ENCODE measurements at places on chromosomes 12 and 14. TPM values are rescaled to one million over a fixed set of nuclear protein-coding genes. Genes with fewer than 3 reads are reported as not detected.

DNA sequence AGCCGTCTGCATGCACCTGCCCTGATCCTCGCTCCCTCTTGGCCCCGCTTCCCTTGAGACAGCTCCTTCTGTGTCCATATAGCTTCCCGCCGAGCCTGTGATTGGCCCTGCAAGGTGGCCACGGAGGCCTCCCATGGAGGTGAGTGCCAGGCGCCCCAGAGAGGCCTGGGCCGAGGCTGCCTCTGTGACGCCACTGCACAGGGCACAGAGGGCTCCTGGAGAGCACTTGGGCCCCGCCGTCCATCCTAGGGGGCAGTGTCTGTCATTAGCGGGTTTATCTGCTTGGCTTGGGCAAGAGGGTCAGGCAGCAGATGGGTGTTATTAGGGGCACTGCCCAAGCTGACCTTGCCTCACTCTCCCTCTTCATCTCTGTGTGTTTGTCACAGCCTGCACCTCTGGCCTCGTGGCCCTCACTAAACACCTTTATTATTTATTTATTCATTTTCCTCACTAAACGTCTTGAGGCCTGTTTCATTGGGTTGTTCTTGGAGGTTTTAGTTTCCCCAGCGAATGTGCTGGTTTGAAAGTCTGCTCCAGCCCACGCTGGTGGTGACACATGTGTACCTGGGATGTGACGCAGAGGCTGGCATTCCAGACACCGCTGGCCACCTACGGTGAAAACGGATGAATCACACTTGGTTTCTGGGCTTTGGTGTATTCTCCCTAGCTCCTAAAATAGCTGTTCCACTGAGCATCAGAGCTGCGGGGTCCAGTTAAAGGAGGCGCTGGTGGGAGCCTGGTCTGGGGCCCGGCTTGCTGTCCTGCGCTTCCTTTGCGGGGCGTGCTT is 5.9 kb downstream of the ZFYVE21 start:
- H3K4me3 ChIP-seq = no peak overlapping the region
- peak overlapping the region; percentile 8 for H3K27ac ChIP-seq
- no peak for DNase-seq
- H3K36me3 ChIP-seq = no peaks in the 10 kb centered on the region
- no peaks in the 10 kb centered on the region for H3K4me1 ChIP-seq

- H3K27me3 ChIP-seq = no peaks in the 10 kb centered on the region
- DNase-seq = no peak
- H3K4me3 ChIP-seq = no peak overlapping the region
- H3K4me1 ChIP-seq = no peaks in the 10 kb centered on the region
- no peaks in the 10 kb centered on the region for H3K36me3 ChIP-seq
Observed at GRCh38 chr14:86626530-86626929, 1096.6 kb downstream of the FLRT2 start.

DNA sequence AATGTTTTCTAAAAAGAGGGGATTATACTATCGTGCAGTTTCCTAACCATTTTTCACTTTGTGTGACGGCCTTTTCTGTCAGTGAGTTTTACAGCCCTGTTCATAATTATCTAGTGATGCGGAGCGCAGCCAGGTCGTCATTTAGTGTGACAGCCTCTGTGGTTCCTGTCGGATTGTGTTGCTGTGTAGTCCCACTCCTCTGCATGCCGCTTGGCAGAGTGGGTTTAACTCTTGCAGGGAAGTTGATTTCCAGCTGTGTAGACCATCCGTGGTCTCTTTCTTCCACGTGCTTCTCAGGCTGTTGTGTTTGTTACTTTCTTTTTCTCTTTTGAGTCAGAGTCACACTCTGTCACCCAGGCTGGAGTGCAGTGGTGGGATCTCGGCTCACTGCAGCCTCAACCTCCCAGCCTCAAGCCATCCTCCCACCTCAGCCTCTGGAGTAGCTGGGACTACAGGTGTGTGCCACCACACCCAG is 8.6 kb downstream of the RAN start:
- H3K36me3 ChIP-seq = no peaks in the 10 kb centered on the region
- H3K27me3 ChIP-seq = no peaks in the 10 kb centered on the region
- no peak overlapping the region for H3K27ac ChIP-seq
- DNase-seq = no peak
- H3K4me1 ChIP-seq = no peaks in the 10 kb centered on the region

DNA sequence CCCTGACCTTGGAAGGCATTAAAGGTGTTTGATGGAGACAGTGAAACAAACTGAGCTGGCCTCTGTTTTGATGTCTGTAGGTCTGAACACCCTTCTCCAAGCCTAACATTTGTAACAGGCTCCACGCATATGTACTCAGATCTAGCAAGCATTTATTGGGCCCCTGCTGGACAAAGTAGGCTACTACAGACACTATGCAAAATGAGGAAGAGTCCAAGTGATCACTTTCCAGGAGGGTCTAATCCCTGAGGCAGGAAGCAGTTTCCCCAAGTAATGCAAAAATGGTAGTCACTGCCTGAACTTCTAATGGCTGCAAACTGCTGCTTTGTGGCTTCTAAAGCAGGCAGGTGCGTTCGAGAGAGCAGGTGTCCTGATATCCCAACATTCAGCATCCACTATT is 405.8 kb downstream of the MED13L start:
- no peaks in the 10 kb centered on the region for H3K27me3 ChIP-seq
- no peaks in the 10 kb centered on the region for H3K36me3 ChIP-seq
- no peak overlapping the region for H3K4me3 ChIP-seq
- no peak overlapping the region for H3K27ac ChIP-seq
- DNase-seq = no peak

The TCL1B gene
- 0.28 TPM for total RNA-seq

The FGF6 gene
- not detected for total RNA-seq

DNA sequence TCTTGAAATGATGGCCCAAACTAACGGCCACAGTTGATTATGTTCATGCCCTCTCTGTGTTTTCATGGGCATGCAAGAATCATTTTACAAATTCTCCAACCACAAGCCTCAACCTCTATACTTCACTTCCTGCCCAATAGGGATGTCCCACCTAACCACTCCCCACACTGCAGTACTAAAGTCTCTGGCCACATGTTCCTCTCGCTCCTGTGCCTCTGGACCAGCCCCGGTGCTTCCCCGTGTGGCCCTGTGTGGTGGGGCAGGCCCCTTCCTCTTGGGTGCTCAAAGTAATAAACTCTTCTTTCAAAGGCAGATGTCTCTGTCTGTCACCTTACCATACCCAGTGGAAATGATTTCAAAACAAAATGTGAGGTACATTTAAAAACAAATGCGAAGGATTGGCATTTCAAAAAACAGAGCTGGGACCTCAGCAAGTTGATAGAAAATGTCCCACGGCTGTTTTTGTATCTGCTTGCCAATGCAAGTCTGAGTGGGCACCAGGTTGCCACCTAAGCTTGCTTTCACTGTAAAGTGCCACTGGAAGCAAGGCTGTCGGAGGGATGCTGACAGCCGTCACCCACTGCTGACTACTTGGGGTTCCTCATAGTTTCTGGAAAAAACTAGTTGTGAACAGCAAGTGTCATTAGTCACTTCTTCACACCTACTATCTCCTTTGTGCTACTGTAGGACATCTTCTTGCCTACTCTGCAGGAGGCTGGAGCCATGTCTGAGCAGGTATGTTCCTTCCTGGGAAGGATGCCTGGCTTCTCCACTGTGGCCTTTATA is 8.2 kb upstream of the SERPINA11 start:
- H3K27me3 ChIP-seq = no peaks in the 10 kb centered on the region
- H3K4me3 ChIP-seq = no peak overlapping the region
- H3K4me1 ChIP-seq = no peaks in the 10 kb centered on the region
- H3K27ac ChIP-seq = no peak overlapping the region
- no peaks in the 10 kb centered on the region for H3K36me3 ChIP-seq
- DNase-seq = no peak

GRCh38 chr12:2300886-2301285 is 248.1 kb downstream of the CACNA1C start:
- no peak for DNase-seq
- peak overlapping the region; percentile 17 for H3K27ac ChIP-seq
- H3K27me3 ChIP-seq = no peaks in the 10 kb centered on the region

The CHGA gene
- total RNA-seq = not detected

DNA sequence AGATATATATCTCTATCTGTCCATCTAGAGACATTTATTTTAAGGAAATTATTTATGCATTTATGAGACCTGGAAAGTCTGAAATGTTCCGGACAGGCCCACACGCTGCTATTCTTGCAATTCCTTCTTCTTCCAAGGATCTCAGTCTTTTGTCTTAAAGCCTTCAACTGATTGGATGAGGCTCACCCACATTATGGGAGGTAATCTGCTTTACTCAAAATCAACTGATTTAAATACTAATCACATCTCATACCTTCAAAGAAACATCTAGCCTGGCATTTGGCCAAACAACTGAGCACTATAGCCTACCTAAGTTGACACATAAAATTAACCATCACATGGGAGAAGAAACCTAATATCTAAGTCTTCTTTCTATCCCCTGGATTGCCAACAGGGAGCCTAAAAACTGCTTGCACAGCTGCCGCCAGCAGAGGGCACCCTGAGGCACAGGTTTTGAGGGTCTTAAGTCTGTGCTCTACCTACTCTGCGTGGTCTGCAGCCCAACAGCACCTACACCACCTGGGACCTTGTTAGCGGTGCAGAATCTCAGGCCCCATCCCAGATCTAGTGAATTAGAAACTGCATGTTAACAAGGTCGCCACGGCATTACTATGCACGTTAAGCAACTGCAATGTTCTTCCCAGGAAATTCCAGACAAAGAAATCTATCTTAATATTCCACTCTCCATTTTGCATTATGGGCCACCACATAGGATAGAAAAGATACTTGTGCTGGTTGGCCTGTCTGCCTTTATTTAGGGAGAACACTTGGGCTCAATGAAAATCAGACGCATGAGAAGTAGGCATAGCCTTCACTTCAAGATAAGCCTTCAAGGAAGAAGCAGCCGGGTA is 249.7 kb downstream of the FOXG1 start:
- H3K4me3 ChIP-seq = no peak overlapping the region
- H3K4me1 ChIP-seq = no peaks in the 10 kb centered on the region
- H3K27me3 ChIP-seq = no peaks in the 10 kb centered on the region
- no peaks in the 10 kb centered on the region for H3K36me3 ChIP-seq
- DNase-seq = no peak

DNA sequence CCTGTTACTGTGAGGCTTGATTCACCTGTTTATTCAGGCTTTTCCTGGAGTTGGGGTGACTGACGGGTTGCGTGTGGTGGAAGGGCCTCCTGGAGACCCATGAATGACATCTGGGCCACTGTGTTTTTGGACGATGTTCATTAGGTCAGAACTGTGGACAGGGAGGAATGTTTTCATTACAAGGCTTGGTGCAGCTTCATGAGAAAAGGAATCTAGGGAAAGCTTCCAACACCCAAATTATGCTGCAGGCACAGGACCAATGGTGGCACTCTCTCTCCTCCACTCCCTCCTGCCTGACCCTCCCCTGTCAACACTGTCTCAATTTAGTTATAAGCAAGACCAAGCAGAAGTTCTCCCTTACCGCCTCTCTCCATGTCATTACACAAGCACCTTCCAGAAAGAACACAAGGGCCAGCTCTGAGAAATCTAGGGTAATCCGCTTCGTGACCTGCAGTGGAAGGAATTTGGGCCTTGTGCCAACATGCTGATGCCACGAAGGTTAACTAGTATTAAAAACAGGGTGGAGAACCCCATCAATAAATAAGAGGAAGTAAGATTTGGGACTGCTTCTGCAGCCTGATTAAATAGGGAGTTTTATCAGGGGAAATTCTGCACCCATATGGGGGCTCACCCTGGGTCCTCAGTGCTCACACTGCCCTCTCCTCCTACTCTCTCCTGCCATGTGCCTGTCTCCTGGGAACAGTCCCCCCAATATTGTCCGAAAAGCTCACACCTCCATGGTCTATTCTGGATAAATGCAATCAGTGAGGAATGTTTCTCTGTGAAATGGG is 200.3 kb downstream of the KTN1 start:
- H3K4me1 ChIP-seq = no peaks in the 10 kb centered on the region
- no peak overlapping the region for H3K4me3 ChIP-seq
- no peaks in the 10 kb centered on the region for H3K27me3 ChIP-seq
- no peaks in the 10 kb centered on the region for H3K36me3 ChIP-seq
- DNase-seq = no peak
- H3K27ac ChIP-seq = peak overlapping the region; percentile 39

The SERPINA10 gene
- total RNA-seq = not detected

The ATXN7L3B gene
- total RNA-seq = 5.9 TPM

- H3K36me3 ChIP-seq = no peaks in the 10 kb centered on the region
- no peaks in the 10 kb centered on the region for H3K27me3 ChIP-seq
- no peaks in the 10 kb centered on the region for H3K4me1 ChIP-seq
- H3K4me3 ChIP-seq = no peak overlapping the region
- no peak overlapping the region for H3K27ac ChIP-seq
Observed at GRCh38 chr12:98470469-98471082, 44.8 kb upstream of the TMPO start.

DNA sequence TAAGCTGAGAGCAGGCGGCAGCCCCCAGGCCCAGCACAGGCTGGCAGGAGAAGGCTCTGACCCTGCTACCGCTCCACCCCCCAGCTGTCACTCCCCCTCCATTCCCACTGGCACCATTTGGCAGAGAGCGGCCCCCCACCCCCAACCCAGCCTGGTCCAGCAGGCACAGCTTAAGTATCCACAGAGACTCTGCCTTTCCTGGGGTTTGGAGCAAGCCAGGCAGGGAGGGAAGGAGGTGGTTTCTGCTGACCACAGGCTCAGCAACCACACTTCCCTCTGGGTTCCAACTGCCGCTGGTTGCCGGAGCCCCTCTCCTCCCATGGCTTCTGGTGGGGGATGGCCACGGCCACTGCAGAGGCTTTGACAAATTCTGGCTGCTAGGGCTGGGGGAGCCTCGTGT is 30.5 kb upstream of the CCND2 start:
- no peak overlapping the region for H3K4me3 ChIP-seq
- H3K4me1 ChIP-seq = no peaks in the 10 kb centered on the region
- H3K27me3 ChIP-seq = no peaks in the 10 kb centered on the region
- no peak for DNase-seq

GRCh38 chr12:129704232-129704830 is 199.5 kb downstream of the TMEM132D start:
- no peaks in the 10 kb centered on the region for H3K27me3 ChIP-seq
- H3K4me3 ChIP-seq = no peak overlapping the region
- no peaks in the 10 kb centered on the region for H3K4me1 ChIP-seq
- no peak for DNase-seq
- H3K36me3 ChIP-seq = no peaks in the 10 kb centered on the region
- no peak overlapping the region for H3K27ac ChIP-seq

GRCh38 chr12:67697967-67698366 is 49.4 kb downstream of the DYRK2 start:
- H3K36me3 ChIP-seq = no peaks in the 10 kb centered on the region
- H3K27ac ChIP-seq = no peak overlapping the region
- no peak for DNase-seq
- H3K4me3 ChIP-seq = no peak overlapping the region
- no peaks in the 10 kb centered on the region for H3K27me3 ChIP-seq

DNA sequence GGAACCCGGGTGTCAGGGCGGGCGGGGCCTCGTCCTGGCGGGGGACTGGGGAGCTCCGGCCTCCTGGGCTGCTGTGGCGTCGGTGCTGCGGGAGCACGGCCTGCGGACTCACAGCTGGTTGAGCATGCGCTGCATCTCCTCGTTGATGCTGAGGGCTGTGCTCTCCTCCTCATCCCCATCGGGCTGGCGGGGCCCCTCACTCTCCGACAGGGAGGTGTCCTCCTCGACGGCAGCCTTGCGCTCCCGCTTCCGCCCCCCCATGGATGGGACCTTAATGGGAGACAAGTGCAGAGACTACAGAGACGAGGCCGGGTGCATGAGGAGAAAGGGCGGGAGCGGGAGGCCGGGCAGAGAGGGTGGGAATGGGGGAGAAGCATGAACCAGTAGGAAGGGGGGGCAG is 7.3 kb downstream of the IFFO1 start:
- H3K36me3 ChIP-seq = no peaks in the 10 kb centered on the region
- no peak overlapping the region for H3K4me3 ChIP-seq
- peak overlapping the region; percentile 93 for H3K27ac ChIP-seq
- H3K4me1 ChIP-seq = peaks cover 47% of the 10 kb centered on the region
- no peaks in the 10 kb centered on the region for H3K27me3 ChIP-seq

Data from uterus (tissue), 4 donors.